Bronchial smooth muscle cell (primary cell): ENCODE measurements at places on chromosomes 6 and 20. TPM values are rescaled to one million over a fixed set of nuclear protein-coding genes. Genes with fewer than 3 reads are reported as not detected.

MYL9 gene
- total RNA-seq: 7.0 and 8.0 TPM in 2 replicates

ADGRG6 gene
- under 0.01 and 0.32 TPM in 2 replicates for total RNA-seq

UST gene
- 15.1 and 15.9 TPM in 2 replicates for total RNA-seq

CLPSL1 gene
- total RNA-seq: not detected in 2 replicates

RSPH9 gene
- 0.95 and 1.7 TPM in 2 replicates for total RNA-seq

IFNGR1 gene
- 40.2 and 49.7 TPM in 2 replicates for total RNA-seq

DYNLT2 gene
- 0.26 and 0.63 TPM in 2 replicates for total RNA-seq

PBOV1 gene
- total RNA-seq: not detected in 2 replicates

THBS2 gene
- total RNA-seq: 172 and 213 TPM in 2 replicates

VPS52 gene
- 46.5 and 49.3 TPM in 2 replicates for total RNA-seq

KCNS1 gene
- total RNA-seq: 0.09 and 0.79 TPM in 2 replicates

GPR63 gene
- total RNA-seq: 0.16 and 0.34 TPM in 2 replicates

SAMD3 gene
- 4.4 and 4.9 TPM in 2 replicates for total RNA-seq

SIRPB1 gene
- total RNA-seq: 0.17 and 0.79 TPM in 2 replicates

MLIP gene
- total RNA-seq: 0.32 TPM in 1 of 2 replicates, not detected in the other

C4A gene
- total RNA-seq: 13.1 and 13.6 TPM in 2 replicates

OR2H1 gene
- total RNA-seq: not detected in 2 replicates
